SJSA1 (cell line): ENCODE measurements at places on chromosomes 2 and 18.

DNA sequence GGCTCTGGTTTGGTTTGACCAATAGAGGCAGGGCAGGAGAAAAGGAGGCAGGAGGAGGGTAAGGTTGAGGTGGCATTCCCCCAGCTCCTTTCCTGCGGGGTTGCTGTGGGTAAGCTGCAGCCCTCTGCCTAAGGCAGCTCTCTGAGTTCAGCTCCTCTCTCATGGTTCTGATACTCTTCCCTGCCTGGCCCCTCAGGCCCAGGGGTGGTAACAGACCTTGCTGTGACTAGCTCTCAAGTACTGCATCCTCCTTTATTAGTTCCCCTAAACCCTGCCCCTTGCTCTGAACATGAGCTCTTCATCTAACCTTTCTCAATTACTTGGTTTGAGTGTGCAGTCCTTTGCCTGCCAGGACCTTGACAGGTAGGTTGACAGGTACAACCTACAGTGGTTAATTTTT lies 205.5 kb downstream of the SLC4A3 start:
- no peak overlapping the region for H3K27ac ChIP-seq
- no peak overlapping the region for H3K4me3 ChIP-seq
- no peaks in the 10 kb centered on the region for H3K27me3 ChIP-seq
- H3K4me1 ChIP-seq: no peaks in the 10 kb centered on the region
- DNase-seq: no peak

GRCh38 chr2:161961061-161961460 lies 113.0 kb downstream of the DPP4 start:
- no peak for DNase-seq
- no peaks in the 10 kb centered on the region for H3K4me1 ChIP-seq
- H3K36me3 ChIP-seq: no peaks in the 10 kb centered on the region

- no peaks in the 10 kb centered on the region for H3K27me3 ChIP-seq
- no peak overlapping the region for H3K4me3 ChIP-seq
- DNase-seq: no peak
- no peaks in the 10 kb centered on the region for H3K36me3 ChIP-seq
Observed at GRCh38 chr2:157267476-157267875, 10.0 kb downstream of the GALNT5 start.

DNA sequence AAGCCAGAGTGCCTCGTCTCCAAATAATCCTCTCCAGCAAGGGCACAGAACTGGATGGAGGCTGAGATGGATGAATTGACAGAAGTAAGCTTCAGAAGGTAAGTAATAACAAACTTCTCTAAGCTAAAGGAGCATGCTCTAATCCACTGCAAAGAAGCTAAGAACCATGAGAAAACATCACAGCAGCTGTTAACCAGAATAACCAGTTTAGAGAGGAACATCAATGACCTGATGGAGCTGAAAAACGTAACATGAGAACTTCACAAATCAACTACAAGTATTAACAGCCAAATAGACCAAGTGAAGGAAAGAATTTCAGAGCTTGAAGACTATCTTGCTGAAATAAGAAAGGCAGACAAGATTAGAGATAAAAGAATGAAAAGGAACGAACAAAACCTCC lies 32.3 kb downstream of the WDPCP start:
- H3K27ac ChIP-seq: no peak overlapping the region
- DNase-seq: no peak
- H3K4me3 ChIP-seq: no peak overlapping the region
- no peaks in the 10 kb centered on the region for H3K36me3 ChIP-seq
- H3K27me3 ChIP-seq: no peaks in the 10 kb centered on the region

GRCh38 chr18:77815666-77816338 lies 566.2 kb downstream of the GALR1 start:
- no peak for DNase-seq
- H3K4me3 ChIP-seq: no peak overlapping the region
- no peak overlapping the region for H3K27ac ChIP-seq
- no peaks in the 10 kb centered on the region for H3K4me1 ChIP-seq
- H3K27me3 ChIP-seq: no peaks in the 10 kb centered on the region

DNA sequence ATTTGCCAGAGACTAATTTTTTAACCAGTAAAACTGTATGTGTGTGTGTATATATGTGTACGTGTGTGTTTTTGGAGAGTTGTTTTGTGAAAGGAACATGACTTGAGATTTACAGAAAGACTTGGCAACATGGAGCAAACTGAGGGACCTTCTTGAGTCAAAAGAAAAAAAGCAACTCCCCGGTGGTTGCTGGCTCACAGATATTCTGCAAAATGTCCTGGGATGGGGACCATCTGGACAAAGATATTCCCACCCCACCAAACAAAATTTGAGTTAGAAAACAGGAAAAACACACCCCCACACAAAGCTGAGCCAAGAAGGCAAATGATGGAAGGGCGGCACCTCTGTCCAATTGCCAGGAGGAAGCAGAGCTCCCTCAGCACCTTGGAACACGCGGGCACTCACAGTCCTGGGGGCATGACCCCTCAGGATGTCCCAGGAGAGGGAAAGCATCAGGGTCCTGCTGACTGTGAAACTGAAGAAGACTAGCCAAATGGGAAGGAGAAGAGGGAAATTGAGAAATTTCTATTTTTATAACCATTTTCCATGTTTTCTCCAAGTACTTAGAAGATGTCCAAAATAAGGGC lies 290.2 kb upstream of the ACVR2A start:
- no peak overlapping the region for H3K4me3 ChIP-seq
- no peak overlapping the region for H3K27ac ChIP-seq
- no peak for DNase-seq
- no peaks in the 10 kb centered on the region for H3K27me3 ChIP-seq
- no peaks in the 10 kb centered on the region for H3K4me1 ChIP-seq

DNA sequence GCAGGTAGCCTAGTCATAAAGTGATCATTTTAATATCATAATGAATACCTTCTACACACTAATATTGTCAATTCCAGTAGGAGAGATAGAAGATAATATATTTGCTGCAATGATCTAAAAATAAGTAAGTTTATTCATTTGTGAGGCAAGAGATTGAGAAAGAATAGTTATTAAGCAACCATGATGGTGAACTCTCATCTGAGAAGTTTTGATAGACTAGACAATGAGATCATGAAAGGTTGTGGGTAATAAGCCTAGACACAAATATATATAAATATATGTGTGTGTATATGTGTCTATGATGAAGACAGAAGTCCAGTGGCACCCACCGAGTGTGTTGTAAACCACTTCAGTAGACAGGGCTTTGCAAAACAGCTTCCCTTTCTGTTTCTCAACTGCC lies 181.0 kb upstream of the CHST9 start:
- H3K4me3 ChIP-seq: no peak overlapping the region
- H3K27me3 ChIP-seq: no peaks in the 10 kb centered on the region
- H3K27ac ChIP-seq: no peak overlapping the region
- no peaks in the 10 kb centered on the region for H3K36me3 ChIP-seq
- no peaks in the 10 kb centered on the region for H3K4me1 ChIP-seq

GRCh38 chr2:1499033-1499795 lies 86.0 kb downstream of the TPO start:
- H3K4me1 ChIP-seq: no peaks in the 10 kb centered on the region
- peaks cover 9% of the 10 kb centered on the region for H3K27me3 ChIP-seq
- H3K4me3 ChIP-seq: no peak overlapping the region
- no peak overlapping the region for H3K27ac ChIP-seq

- H3K4me1 ChIP-seq: no peaks in the 10 kb centered on the region
- no peaks in the 10 kb centered on the region for H3K27me3 ChIP-seq
- no peak for DNase-seq
Observed at GRCh38 chr2:99445065-99445464, 44.8 kb downstream of the REV1 start.

DNA sequence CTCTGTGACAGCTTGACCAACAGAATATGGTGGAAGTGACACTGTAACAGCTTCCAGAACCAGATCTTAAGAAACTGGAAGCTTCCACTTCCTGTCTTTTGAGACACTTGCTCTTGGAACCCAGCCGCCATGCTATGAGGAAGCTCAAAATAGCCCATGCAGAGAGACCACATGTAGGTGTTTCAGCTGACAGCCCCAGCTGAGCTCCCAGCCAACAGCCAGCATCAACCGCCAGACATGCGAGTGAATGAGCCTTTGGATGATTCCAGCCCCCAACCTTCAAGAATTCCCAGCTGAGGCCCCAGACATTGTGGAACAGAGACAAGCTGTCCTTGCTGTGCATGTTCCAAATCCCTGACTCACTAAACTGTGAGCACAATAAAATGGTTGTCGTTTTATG lies 27.9 kb downstream of the ACVR1 start:
- H3K27ac ChIP-seq: no peak overlapping the region
- H3K27me3 ChIP-seq: no peaks in the 10 kb centered on the region
- no peak for DNase-seq
- H3K4me3 ChIP-seq: no peak overlapping the region
- no peaks in the 10 kb centered on the region for H3K4me1 ChIP-seq
- peaks cover 4% of the 10 kb centered on the region; the same call in 1 of the 2 replicates for H3K36me3 ChIP-seq

DNA sequence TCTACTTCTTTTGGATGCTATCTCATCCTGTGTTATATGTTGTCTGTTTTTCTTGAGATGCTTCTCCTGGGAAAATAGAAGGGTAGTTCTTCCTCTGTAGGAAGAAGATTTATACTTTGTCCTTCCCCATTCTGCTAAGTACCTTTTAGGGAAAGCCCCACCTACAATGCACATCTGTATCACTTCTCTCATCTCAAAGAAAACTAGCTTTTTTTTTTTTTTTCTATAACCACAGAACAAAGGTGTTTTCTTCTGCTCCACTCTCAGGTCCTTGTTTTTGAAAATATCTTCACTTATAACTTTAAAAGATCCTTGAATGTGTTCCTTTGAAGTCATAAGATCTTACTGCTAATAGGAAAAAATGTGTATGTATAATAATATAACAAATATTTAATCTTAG lies 30.8 kb downstream of the CCDC150 start:
- no peak overlapping the region for H3K27ac ChIP-seq
- no peak for DNase-seq
- no peaks in the 10 kb centered on the region for H3K27me3 ChIP-seq
- no peak overlapping the region for H3K4me3 ChIP-seq
- no peaks in the 10 kb centered on the region for H3K36me3 ChIP-seq

DNA sequence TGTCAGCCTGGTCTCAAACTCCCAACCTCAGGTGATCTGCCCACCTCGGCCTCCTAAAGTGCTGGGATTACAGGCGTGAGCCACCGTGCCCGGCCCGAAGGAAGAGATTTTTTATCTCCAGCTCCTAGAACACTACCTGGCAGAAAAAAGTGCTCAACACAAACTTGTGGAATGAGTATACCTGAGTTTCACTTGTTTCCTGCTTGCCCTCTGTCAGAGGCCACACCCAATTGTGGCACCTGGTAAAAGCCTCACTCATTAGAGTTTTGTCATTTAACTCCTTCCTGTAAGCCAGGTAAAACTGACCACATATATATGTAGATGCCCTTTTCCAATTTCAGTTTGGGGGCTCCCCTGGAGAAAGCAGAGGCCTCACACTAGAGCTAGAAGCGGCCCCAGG lies 42.2 kb upstream of the RTN4 start:
- DNase-seq: no peak
- no peaks in the 10 kb centered on the region for H3K36me3 ChIP-seq
- H3K27me3 ChIP-seq: no peaks in the 10 kb centered on the region
- H3K27ac ChIP-seq: no peak overlapping the region
- no peak overlapping the region for H3K4me3 ChIP-seq
